Ovary (tissue), 10 donors: ENCODE measurements at places on chromosomes 12 and 14.

GRCh38 chr12:49846032-49846431, 3.1 kb upstream of the BCDIN3D start:
- DNase-seq: no peak

GRCh38 chr12:80262346-80262745, 163.0 kb downstream of the OTOGL start:
- no peak for DNase-seq

- no peak for DNase-seq
Observed at GRCh38 chr14:28744126-28744525, 22.5 kb upstream of the FOXG1 start.

- no peak for DNase-seq
Observed at GRCh38 chr12:49138587-49138986, 7.4 kb upstream of the TUBA1B start.

DNA sequence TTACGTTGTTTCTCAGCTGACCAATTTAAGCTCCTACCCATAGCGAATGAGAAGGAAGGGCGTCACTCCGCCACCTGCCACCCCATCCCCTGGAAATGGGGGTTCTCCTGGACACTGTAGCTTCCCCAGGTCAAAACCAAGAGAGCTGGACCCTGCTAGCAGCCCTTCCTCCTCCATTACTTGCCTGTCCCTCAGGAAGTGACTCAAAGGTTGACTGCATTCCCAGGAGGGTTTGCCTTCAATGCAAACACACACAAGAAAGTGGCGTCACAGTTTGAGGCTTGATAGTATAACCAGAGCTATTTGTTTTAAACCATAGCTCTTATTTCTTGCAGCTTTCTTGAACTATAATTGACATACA, 79.1 kb downstream of the KCNK13 start:
- DNase-seq: no peak

GRCh38 chr12:113619202-113619601, 147.5 kb upstream of the LHX5 start:
- no peak for DNase-seq

DNA sequence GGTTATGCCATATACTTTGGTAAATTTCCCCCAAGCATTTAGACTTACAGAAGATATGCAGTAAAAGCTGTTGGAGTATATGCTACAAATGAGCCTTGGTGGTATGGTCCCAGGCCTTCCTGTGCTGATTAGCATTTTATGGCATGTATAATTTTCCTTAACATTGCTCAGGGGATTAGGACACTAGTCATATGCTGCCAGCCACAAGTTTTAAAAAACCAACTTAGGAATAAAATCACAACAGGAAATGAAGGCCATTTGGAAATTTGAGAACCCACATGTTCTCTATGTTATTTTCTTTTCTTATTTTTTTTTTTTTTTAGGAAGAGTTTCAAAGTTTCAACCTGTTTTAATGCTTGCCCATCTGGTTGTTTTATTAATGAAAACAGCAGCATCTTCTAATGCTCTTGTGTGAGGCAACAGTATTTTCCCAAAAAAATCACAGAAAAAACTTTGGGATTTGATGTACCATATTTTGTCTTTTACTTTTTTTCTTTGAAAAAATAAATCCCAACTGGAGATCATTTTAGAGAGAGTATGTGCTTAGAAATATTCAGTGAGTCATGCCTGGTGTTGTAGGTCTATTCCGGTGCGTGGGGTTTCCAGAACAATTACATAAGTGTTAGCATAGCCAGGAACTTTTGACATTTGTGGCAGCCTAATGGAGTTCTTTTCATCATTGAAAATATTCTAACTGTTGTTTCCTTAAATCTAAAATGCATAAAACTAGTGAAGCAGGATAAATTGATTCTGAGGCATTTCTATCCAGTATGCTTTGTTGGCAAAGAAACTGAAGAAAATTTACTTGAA, 21.7 kb upstream of the DUSP6 start:
- DNase-seq: no peak

GRCh38 chr12:64681200-64682052, 71.1 kb downstream of the RASSF3 start:
- no peak for DNase-seq

DNA sequence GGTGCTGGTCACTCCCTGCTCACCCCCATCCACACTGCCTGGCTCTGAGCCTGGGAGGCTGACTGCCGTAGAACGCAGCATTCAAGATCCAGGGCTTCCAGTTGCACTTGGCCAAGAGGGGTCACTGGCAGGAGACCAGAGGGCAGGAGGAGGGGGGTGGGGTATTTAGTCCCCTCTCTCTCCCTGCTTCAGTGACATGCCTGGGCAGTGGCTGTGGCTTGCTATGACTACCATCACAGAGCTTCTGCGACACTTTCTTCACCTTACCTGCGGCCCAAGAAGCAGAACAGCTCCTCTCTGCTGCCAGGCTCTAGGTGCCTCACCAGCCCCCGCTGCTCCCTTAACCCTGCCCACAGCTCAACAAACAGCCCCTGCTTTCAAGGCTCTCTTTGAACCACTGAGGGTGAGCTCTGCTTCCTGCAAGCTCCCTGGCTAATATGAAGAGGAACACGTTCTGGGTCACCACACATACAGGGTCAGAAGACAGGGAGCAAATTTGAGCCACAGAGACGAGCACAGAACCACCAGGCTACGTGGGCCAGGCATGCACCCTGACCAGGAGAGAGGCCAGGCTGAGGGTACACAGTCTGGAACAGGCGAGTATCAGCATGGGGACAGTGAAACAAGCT, 55.7 kb downstream of the ITPK1 start:
- peak; percentile 46 for DNase-seq

GRCh38 chr14:74838166-74838565, 37.8 kb downstream of the PROX2 start:
- DNase-seq: no peak

DNA sequence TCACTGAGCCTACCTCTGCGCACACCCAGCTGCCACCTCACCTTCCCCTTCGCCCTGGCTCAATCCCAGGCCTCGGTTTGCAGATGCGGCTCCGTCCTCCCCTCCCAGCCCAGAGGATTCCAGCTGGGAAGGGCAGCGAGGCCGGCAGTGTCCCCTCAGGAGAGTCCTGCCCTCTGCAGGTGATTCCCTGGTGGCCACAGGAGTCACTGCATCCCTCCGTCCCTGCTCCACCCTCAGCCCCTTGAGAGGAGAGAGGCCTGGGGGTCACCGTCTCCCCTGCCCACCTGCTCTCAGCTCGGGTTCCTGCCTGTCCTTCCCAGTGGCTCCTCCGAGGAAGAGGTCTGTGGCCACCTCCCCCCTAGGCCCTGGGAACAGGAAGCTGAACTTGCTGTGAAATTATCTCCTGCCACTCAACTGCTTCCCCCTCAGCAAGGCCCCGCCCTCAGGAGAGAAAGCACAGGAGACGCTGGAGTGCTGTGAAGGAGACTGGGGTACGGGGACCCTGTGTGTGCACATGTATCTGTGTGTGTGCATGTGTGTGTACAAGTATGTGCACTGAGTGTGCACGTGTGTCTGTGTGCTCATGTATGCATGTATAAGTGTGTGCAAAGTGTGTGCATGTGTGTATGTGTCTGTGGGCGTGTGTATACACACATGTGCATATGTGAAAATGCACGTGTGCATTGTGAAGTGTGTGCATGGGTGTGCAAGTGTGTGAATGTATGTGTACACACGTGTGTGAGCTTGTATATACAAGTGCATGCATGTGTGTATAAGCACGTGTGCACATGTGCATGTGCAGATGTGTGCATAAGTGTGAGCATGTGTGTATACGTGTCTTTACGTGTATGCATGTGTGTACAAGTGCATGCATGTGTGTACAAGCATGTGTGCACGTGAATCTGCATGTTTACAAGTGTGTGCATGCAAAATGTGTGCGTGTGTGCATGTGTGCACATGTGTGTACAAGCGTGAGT, 13.2 kb upstream of the GALNT9 start:
- DNase-seq: no peak

- DNase-seq: no peak
Observed at GRCh38 chr12:39467432-39467870, 24.5 kb upstream of the KIF21A start.

DNA sequence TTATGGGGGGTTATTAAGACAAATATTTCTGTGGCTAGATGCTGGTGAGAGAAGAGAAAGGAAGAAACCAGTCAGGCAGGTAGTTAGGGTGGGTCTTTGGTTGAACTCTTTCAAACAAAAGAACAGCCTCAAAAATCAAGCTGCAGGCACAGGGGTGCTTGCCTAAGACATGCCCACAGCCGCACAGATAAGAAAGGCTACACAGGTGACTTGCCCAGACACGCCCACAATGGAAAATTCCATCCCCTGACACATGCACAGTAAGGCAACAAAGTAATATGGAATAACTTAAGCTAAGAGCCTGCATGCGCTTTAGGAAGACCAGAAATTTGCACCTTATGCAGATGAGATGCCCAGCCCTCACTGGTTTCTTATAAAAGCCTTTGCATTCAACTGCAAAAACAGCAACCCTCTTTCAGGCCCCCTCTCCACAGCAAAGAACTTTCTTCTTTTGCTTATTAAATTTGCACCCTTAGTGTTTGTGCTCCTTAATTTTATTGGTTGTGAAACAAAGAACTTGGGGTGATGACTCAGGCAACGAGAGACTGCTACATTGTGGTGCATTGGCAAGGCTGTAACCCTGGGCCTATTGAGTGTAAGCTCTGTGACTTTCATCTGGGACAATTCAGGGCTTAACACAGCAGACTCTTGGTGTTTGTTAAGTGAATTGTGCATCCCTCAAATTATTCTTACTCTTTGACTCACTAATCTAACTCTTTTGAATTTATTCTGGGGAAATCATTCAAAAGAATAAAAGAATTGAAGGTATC, 149.4 kb downstream of the RPAP3 start:
- no peak for DNase-seq

GRCh38 chr12:89334548-89335169, 17.6 kb downstream of the DUSP6 start:
- no peak for DNase-seq

DNA sequence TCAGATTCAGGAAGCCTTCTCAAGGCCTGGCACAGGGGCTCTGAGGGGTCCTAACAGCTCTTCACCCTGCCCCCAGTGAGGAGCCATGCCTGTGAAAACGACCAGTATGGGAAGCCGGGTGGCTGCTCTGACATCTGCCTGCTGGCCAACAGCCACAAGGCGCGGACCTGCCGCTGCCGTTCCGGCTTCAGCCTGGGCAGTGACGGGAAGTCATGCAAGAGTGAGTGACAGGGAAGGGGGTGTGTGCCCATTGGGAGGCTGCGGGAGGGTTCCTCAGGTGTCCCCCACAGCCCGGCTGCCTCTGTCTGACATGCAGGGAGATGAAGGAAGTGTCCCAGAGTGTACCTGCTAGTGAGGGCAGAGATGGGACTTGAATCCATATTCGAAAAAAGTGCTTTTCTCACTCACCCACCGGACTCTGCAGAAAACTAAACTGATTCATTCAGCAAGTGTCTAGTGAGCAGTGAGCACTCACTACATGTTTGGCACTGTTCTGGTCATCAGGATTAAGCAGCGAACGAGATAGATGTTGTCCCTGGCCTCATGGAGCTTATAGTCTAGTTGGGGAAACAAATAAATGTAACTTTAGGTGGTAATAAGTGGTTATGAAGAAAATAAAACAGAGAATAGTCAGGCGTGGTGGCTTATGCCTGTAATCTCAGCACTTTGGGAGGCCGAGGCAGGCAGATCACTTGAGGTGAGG, 9.4 kb upstream of the LRP1-AS start:
- DNase-seq: no peak

DNA sequence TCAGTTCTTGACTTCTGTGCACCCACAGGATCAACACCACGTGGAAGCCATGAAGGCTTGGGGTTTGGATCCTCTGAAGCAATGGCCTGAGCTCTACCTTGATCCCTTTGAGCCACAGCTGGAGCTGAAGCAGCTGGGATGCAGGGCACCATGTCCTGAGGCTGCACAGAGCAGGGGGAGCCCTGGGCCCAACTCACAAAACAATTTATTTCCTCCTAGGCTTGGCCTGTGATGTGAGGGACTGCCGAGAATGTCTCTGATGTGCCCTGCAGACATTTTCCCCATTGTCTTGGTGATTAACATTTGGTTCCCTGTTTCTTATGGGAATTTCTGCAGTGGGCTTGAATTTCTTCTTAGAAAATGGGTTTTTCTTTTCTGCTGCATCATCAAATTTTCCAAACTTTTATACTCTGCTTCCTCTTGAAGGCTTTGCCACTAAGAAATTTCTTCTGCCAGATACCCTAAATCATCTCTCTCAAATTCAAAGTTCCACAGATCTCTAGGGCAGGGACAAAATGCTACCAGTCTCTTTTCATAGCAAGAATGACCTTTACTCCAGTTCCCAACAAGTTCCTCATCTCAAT, 288.2 kb downstream of the CCDC59 start:
- DNase-seq: no peak

DNA sequence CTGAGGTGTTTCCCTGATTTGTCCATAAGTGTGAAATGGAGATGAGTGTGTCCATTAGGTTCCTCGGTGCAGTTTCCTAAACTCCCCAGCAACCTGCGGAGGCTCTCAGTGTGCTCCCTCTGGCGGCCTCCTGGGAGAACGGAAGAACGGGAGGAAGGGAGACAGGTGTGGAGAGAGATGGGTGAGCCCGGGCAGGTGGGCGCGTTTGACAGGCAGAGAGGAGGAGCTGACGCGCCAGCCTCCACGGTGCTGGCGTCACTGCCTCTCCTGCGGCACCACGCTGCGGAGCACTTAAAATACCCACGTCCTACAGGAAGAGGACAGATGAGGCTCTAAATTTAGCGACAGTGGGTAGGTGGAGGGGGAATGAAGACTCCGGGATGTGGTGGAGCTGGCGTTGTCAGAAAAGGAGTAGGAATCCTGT, 26.8 kb upstream of the PEX5 start:
- no peak for DNase-seq

DNA sequence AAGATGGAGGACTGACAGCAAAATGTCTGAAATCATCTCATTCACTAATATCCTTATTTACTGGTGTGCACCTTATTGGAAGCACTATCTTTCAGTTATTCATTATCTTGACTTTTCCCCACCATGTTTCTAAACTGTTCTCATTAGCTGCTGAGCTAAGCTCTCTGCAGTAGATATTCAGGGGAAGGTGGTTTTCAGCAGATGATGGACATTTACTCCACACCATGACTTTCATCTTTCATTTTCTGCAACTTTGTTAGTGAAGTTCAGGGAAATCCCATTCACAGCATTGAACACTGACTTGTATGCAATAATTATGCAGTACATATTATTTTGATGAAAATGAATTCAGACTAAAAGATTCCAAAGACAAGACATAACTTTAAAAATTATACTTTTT, 373.6 kb upstream of the FLRT2 start:
- DNase-seq: no peak

DNA sequence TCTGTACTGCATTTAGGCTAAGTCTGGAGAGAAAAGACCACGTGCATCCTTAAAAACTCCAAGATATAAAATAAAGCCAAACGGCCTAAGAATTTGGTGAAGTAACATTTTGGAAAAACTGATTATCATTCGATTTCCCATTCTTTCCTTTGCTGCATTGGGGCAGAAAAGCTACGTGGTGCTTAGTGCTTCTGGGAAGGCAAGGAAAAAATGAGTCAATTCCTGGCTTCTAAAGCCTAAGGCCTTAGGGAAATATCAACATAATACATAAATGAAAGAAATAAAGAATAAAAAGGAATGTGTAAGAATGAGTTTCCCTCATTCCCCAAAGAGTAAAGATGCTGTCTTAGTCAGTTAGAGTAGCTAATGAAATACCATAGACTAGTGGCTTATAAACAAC, 520.5 kb downstream of the GLT1D1 start:
- no peak for DNase-seq

- DNase-seq: no peak
Observed at GRCh38 chr14:80278293-80279023, 67.2 kb upstream of the DIO2 start.

GRCh38 chr12:31528095-31528494, 62.8 kb downstream of the DENND5B start:
- DNase-seq: no peak
